ENCODE measurements at places on chromosomes 11 and 22. TPM values are rescaled to one million over a fixed set of nuclear protein-coding genes. Genes with fewer than 3 reads are reported as not detected.

TRIM29 gene
- not detected for total RNA-seq

TIGD3 gene
- 0.14 TPM for total RNA-seq

C22orf42 gene
- not detected for total RNA-seq

MUC15 gene
- total RNA-seq: not detected

LAYN gene
- 2.5 TPM for total RNA-seq

GRIA4 gene
- total RNA-seq: not detected

FOLR2 gene
- total RNA-seq: not detected

POU2AF1 gene
- total RNA-seq: not detected

SCUBE2 gene
- 0.50 TPM for total RNA-seq

OPCML gene
- total RNA-seq: not detected

SESN3 gene
- 7.6 TPM for total RNA-seq

OR2AG1 gene
- total RNA-seq: not detected

KCNJ11 gene
- total RNA-seq: 0.13 TPM

LRRC55 gene
- not detected for total RNA-seq

SUN2 gene
- 101 TPM for total RNA-seq

Data from thoracic aorta endothelial cell (primary cell).